ENCODE measurements at places on chromosomes 11 and 22. TPM values are rescaled to one million over a fixed set of nuclear protein-coding genes. Genes with fewer than 3 reads are reported as not detected.
A peak's percentile ranks its signal among the peaks of the same experiment; 100 is the strongest.

DNA sequence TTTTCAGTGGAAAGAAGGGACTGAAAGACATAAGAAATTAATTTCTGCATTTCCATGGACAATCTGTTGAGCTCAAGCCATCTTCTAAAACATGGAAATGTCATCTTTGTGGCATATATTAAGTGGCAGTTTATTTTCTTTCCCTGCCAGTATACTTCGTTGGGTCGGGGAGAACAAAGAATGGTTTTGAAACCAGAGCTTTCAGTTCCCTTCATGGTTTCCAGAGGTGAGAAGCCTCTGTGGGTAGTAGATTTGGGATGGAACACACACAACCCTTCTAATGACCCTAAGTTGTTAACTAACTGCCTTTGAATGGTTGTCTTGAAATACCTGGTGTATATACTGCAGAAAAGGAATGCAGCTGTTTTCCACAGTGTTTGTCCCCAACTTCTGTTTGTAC is 17.6 kb upstream of the GAS2L1 start:
- peaks cover 81% of the 10 kb centered on the region for H3K36me3 ChIP-seq
- no peak overlapping the region for H3K27ac ChIP-seq
- peaks cover 16% of the 10 kb centered on the region for H3K4me1 ChIP-seq
- no peak for DNase-seq
- H3K27me3 ChIP-seq, result no peaks in the 10 kb centered on the region
- H3K4me3 ChIP-seq, result no peak overlapping the region

GRIA4 gene
- 0.60 TPM for polyA plus RNA-seq

FAM180B gene
- polyA plus RNA-seq, result not detected

DNA sequence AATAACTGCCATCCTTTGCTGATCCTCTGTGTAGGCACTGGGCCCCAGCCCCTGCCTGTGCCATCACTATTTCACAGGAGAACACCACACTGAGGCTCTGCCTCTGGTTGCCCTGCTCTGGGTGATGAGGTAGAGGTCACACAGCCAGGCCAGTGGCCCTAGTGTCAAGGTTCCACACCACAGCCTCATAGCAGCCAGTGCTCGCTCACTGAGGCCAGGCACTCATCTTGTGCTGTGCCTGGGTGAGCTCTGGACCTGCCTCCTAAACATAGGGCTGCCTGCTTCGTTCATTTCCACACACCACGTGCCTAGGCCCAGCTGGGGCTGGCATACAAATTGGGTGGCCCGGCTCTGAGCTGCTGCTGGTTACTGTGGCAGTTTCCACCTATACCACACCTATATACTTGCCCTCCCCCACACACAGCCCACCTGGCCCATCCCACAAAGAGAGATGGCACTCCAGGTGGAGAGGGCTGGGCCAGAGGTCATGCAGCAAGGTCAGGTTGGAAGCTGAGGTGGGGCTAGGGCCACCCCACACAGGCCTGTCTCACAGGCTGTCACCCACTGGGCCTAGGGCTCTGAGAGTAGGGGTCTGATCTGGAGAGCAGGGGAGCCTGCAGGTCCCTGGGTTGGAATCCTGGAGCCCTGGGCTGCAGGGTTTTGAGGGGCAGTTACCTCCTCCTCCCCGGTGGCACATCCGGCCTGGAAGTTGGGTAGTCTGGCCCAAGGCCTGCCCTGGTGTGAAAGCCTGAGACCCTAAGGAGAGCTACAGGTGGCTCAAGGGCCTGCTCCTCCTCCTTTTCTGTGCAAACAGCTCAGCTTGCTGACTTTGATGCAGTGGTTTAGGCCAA is 11.2 kb downstream of the KCNQ1OT1 start:
- peak; percentile 40 for DNase-seq
- no peaks in the 10 kb centered on the region for H3K36me3 ChIP-seq

- peaks cover 12% of the 10 kb centered on the region for H3K4me1 ChIP-seq
- no peak overlapping the region for H3K4me3 ChIP-seq
- H3K27ac ChIP-seq, result no peak overlapping the region
- no peaks in the 10 kb centered on the region for H3K27me3 ChIP-seq
- DNase-seq, result peak; percentile 78
Observed at GRCh38 chr11:66100272-66101065, 30.4 kb downstream of the PACS1 start.

SMIM38 gene
- 0.19 TPM for polyA plus RNA-seq

DBX1 gene
- not detected for polyA plus RNA-seq

DNA sequence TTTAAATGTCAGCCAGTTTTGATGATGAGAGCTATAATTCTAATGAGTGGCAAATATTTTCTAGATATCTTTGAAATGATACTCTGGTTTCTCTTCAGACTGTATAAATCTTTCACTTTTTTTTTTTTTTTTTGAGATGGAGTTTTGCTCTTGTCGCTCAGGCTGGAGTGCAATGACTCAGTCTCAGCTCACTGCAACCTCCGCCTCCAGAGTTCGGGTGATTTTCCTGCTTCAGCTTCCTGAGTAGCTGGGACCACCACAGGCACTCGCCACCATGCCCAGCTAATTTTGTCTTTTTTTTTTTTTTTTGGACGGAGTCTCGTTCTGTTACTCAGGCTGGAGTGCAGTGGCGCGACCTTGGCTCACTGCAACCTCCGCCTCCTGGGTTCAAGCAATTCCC is 113.6 kb downstream of the TEAD1 start:
- no peaks in the 10 kb centered on the region for H3K36me3 ChIP-seq
- H3K27me3 ChIP-seq, result no peaks in the 10 kb centered on the region

DNA sequence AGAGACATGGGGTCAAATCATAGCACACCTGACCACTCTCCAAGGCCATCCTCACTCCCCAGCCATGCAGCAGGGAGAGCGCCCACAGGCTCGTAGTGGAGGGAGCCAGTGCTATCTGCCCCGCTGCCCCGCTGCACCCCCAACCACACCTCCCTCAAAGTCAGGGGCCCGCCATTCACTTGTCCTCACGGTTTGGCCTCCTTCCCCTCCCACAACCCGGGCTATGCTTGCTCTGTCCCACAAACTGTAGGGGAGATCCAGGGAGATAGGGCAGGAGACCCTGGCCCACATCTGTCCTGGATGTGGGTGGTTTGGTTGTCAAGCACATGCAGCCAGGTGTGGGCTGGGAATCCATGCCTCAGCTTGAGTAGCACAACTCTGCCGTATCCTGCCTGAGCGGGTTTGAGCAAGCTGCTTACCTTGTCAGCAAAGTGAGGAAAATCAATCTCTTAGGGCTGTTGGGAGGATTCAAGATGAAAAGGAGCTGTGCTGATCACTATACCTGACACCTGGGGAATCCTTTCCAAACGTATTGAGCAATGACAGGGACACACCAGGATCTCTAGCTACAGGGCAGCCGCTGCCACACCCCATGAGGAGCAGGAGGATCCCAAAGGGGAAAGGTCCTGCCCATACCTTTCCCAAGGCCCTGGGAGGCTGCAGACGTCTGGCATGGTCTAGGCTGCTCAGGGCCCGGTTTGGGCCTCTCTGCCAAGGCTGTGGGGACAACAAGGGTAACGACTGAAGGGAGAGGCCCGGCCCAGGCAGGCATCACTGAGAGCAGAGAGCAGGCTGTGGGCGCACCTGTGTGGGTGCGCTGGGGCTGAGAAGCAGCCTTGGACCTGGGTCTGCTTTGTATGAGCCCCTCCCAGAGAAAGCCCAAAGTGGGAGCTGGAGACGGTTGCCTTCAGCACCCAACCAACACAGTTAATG is 23.3 kb downstream of the KCNJ5 start:
- no peaks in the 10 kb centered on the region for H3K36me3 ChIP-seq
- H3K4me1 ChIP-seq, result no peaks in the 10 kb centered on the region
- H3K4me3 ChIP-seq, result no peak overlapping the region
- no peak overlapping the region for H3K27ac ChIP-seq
- no peak for DNase-seq

DNA sequence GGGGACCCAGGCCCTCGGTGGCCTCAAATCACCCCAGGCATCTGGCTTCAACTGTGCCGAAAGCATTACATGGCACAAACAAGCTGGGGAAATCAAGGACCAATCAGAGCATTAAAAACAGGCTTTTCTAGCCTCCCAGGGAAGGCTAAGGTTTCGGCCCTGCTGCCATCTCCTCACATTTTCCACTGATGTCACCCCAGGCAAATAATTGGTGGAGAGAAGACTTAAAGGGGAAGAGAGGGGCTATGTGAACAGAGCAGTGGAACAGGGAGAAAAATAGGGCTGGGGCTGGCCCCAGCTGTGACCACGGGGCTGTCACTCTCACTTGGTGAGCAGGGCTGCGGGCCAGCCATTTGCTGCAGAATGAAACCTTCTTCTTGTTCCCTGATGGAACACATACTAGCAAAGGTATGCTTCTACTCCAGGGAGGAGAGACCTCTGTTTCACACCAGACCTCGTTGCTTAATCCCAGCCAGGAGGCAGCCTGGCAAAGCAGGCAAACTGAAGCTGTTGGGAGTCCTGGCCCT is 581.3 kb downstream of the SOX6 start:
- H3K4me1 ChIP-seq, result peaks cover 9% of the 10 kb centered on the region
- H3K4me3 ChIP-seq, result no peak overlapping the region
- H3K27me3 ChIP-seq, result no peaks in the 10 kb centered on the region
- H3K36me3 ChIP-seq, result no peaks in the 10 kb centered on the region
- H3K27ac ChIP-seq, result no peak overlapping the region
- DNase-seq, result no peak

All from sigmoid colon (tissue), 7 donors.